ENCODE measurements at places on chromosomes 16 and 17.

- no peak for DNase-seq
These were observed 16.8 kb upstream of the MTSS2 start for GRCh38 chr16:70702624-70703023.

DNA sequence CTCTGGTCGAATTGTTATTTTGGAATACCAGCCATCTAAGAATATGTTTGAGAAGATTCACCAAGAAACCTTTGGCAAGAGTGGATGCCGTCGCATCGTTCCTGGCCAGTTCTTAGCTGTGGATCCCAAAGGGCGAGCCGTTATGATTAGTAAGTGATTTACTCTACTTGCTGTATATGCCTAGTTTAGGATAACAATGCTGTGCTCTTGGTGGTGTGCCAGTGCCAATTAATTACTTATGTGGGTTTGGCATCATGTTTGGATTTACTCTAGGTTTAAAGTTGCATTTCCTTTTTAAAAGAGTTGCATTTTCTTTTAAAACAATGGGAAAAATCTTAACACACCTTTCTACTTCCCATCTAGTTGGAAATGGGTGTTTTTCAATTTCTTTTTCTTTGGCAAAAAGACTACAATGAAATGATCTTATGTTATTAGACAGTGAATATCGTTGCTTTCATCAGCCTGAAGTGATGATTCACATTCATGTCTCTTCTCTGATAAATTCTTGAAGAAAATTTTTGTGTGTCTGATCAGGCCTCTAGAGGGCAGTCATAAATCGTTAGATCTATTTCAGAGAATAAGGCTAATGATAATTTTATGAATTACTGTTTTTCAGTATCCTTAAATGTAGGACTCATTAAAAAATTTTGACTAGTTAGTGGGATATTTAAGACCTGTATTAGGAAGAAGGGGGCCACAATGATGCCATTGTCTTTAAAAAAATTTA, 5.6 kb downstream of the SF3B3 start:
- DNase-seq = peak; percentile 63

GRCh38 chr16:21684199-21684598, 20.4 kb downstream of the OTOA start:
- DNase-seq = peak; percentile 43

- DNase-seq = peak; percentile 53
These were observed 297.5 kb downstream of the CA10 start for GRCh38 chr17:51860954-51861561.

DNA sequence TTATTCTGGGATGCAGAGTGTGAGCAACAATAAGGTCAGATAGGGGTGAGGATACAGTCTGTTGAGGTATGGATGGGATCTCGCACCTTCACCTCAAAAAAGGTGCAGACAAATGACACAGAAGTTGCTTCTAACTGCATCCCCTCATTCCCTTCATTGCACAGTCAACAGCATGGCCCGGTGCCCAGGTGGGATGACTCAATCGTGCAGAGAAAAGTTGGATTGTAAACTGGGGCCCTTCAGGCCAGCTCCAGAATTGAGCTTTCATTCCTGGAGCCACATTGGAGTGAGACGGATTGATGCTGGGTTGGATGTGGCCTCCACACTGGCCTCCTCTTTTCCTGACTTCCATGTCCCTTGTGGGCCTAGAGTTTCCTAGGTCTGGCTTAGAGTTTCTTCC, 977.4 kb downstream of the KCNJ18 start:
- DNase-seq = no peak

- no peak for DNase-seq
These were observed 27.5 kb downstream of the ITGAE start for GRCh38 chr17:3773511-3773910.

DNA sequence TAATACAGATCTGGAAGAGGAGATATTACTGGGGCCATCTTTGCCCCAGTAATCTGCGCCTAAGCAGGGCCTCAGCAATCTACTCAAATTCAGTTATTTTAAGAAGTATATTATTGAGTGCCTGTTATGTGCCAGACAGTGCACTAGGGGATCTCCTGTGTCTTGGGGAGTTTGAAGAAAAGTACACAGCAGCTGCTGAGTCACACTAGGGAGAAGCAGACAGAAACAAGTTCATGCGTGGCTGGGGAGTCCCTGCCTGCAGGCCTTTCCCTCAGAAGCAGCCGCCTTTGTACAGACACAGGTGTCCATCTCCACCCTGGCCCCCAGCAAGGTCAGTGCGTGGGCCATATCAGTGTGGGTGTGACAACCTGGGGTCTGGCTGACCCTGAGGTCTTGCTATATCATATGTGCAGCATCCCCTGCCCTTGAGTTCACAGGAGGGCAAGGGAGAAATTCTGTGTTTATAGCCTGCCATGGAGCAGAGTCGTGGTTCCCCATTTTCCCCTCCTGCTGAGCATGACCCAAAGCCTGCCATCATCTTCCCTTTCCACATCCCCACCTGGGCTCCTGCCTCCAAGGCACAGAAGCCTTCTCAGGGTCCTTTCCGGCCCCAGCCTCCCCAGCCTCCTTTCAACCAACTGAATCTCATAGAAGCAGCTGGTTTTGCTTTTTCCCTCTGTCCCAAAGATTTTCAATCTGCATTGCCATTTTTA, 229.9 kb upstream of the SDK2 start:
- DNase-seq = peak; percentile 12

GRCh38 chr16:78216166-78216745, 116.8 kb downstream of the WWOX start:
- DNase-seq = no peak
